ENCODE measurements at places on chromosomes 5 and 9. TPM values are rescaled to one million over a fixed set of nuclear protein-coding genes. Genes with fewer than 3 reads are reported as not detected.

- DNase-seq, result no peak
- no peak overlapping the region for H3K4me3 ChIP-seq
- no peaks in the 10 kb centered on the region for H3K27me3 ChIP-seq
- peaks cover 8% of the 10 kb centered on the region for H3K36me3 ChIP-seq
- peaks cover 44% of the 10 kb centered on the region for H3K4me1 ChIP-seq
- H3K27ac ChIP-seq, result peak overlapping the region; percentile 5
These were observed 78.6 kb downstream of the NTRK2 start for GRCh38 chr9:84748112-84748511.

DNA sequence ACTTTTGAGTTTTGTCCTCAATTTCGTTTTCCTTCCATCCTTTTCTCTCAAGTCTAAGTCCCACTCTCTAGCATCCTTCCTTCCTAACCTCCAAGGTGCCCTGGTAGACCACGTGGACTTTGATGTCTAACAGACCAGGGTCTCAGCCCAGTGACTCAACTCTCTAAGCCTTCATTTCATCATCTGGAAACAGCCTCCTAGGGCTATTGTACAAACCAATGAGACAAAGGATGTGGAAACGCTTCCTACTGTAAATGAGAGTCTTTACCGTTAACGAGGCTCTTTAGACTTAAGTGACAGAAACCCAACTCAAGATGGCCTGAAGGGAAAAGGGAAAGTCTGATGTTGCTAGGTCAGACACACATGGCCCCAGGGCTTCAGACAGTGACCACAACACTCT lies 49.2 kb upstream of the CPLX2 start:
- H3K36me3 ChIP-seq, result no peaks in the 10 kb centered on the region
- peaks cover 20% of the 10 kb centered on the region for H3K27me3 ChIP-seq
- peak overlapping the region; percentile 11 for H3K4me3 ChIP-seq
- H3K27ac ChIP-seq, result no peak overlapping the region

DNA sequence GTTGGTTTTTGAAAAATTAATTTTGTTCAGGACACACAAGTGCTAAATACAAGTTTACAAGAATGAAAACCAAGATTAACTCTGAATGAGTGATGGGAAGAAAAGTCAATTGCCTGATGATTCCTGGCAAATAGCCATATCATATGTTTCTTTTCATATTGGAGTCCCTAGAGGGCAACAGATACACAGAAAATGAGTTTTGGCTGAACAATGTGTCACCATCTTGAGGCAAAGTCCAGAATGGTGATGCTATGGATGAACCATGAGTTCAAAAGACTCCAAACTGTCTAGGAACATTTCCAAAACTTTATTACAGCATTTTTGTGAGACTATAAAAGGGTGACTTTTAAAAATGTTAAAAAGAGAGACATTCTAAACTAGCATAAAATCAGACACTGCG lies 382.9 kb downstream of the TMEM161B start:
- H3K4me1 ChIP-seq, result no peaks in the 10 kb centered on the region
- H3K36me3 ChIP-seq, result no peaks in the 10 kb centered on the region
- no peak for DNase-seq
- H3K27ac ChIP-seq, result no peak overlapping the region
- H3K27me3 ChIP-seq, result no peaks in the 10 kb centered on the region

DNA sequence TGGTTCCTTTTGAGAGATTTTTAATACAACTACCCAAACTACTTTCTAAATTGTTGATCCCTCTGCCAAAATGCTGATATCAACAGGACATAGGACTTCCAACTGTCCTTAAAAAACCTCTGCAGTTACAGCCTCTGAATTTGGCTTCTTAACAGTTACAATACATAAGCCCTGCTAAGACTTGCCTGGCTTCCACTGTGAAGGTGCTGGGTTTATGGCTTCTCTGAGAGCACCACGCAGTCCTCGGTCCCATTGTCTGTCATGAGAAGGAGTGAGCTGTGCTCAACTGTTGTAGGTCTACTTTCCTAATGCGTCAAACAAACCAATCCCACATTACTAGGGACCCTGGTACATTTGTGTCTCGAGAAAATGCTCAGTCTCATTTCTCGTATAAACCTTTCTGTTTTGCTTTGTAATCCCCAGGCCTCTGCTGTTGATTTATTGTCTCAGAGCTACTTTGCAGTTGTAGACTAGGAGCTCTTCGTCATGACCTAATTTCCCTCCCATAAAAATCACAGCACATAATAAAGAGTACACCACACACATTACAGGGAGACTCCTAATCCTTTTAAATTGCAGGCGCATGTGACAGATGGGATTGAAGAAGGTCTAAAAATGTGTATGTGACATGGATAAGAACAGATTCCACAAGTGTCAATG lies 274.9 kb downstream of the NR3C1 start:
- H3K4me3 ChIP-seq, result no peak overlapping the region
- H3K27ac ChIP-seq, result no peak overlapping the region
- H3K4me1 ChIP-seq, result peaks cover 3% of the 10 kb centered on the region
- H3K27me3 ChIP-seq, result no peaks in the 10 kb centered on the region
- H3K36me3 ChIP-seq, result no peaks in the 10 kb centered on the region

- DNase-seq, result no peak
- no peaks in the 10 kb centered on the region for H3K36me3 ChIP-seq
- H3K4me3 ChIP-seq, result no peak overlapping the region
- H3K4me1 ChIP-seq, result peaks cover 4% of the 10 kb centered on the region
- H3K27ac ChIP-seq, result no peak overlapping the region
- H3K27me3 ChIP-seq, result peaks cover 28% of the 10 kb centered on the region
These were observed 4.3 kb upstream of the TRIO start for GRCh38 chr5:14138608-14139540.

DNA sequence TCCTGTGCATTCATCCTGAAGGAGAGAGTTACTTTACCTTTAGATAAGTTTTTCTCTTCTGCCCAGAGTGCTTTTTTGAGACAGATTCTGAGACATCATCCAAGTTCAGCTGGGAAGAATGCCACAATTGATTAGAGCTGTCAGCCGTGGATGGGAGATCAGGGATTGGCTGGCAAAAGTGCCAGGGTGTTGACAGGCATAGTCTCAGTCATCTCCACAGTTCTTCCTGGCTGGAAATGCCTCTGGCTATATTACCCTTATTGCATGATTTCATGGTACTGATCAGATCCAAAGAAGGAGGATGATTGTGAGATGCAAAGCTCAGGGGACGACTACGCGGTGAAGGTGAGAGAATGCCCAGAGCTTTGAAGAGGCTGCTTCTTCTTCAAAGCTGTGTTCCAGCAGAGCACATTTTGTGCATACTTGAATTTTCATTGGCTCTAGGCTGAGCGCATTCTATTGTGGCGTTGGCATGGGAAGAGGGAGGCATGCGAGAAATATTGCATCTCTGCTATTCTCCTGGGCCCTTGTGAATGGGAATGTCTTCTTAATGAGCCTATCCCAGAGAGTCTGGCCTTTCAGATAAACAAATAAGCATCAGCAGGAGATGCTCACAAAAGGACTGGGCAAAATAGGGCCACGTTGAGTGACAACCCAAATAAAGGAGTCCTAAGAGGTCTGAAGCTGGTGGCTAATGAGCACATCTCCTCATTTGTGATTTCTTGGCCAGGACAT lies 82.1 kb downstream of the GRIA1 start:
- no peak overlapping the region for H3K4me3 ChIP-seq
- H3K27me3 ChIP-seq, result no peaks in the 10 kb centered on the region
- no peaks in the 10 kb centered on the region for H3K36me3 ChIP-seq
- H3K4me1 ChIP-seq, result no peaks in the 10 kb centered on the region
- no peak for DNase-seq

Gene ATP6V1G1
- total RNA-seq, result 94.2 TPM

Gene SARDH
- total RNA-seq, result 0.50 TPM
